Hair follicular keratinocyte (primary cell): ENCODE measurements at places on chromosomes 11 and 22. TPM values are rescaled to one million over a fixed set of nuclear protein-coding genes. Genes with fewer than 3 reads are reported as not detected.

Gene ANO9
- 9.5 and 19.5 TPM in 2 replicates for total RNA-seq

Gene SLC37A2
- 22.2 and 35.8 TPM in 2 replicates for total RNA-seq

Gene MMP10
- total RNA-seq = 1.8 and 25.9 TPM in 2 replicates

Gene OR52H1
- not detected in 2 replicates for total RNA-seq

Gene TMEM151A
- total RNA-seq = 0.31 TPM in 1 of 2 replicates, not detected in the other
